Fibroblast of skin of right quadriceps (primary cell): ENCODE measurements at places on chromosomes 5 and 9.

- no peak for DNase-seq
Observed at GRCh38 chr5:160036243-160036642, 27.3 kb downstream of the TTC1 start.

GRCh38 chr5:96968074-96968473 is 32.2 kb downstream of the LNPEP start:
- peak; percentile 71 for DNase-seq

- DNase-seq: no peak
Observed at GRCh38 chr5:5315068-5315980, 107.2 kb upstream of the ICE1 start.

DNA sequence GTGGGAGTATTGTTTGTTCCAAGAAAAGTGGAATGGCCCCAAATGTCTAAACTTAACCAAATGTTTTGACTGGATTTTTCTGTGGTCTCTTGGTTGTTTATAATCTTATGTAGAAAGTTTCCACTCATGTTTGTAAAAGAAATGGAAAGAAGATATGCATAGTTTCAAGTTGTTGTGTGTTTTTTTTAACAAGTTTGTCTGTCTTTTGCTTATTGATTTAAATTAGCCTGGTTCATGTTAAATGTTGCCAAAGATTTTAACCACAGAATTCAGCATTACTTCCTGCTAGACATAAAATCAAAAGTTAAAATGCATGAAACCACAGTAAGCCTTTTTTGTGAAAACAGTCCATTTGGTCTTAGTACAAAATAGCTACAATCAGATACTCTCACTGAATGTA is 14.0 kb downstream of the PPWD1 start:
- no peak for DNase-seq

- no peak for DNase-seq
Observed at GRCh38 chr9:71910650-71911060, 338 bp downstream of the ABHD17B start.

DNA sequence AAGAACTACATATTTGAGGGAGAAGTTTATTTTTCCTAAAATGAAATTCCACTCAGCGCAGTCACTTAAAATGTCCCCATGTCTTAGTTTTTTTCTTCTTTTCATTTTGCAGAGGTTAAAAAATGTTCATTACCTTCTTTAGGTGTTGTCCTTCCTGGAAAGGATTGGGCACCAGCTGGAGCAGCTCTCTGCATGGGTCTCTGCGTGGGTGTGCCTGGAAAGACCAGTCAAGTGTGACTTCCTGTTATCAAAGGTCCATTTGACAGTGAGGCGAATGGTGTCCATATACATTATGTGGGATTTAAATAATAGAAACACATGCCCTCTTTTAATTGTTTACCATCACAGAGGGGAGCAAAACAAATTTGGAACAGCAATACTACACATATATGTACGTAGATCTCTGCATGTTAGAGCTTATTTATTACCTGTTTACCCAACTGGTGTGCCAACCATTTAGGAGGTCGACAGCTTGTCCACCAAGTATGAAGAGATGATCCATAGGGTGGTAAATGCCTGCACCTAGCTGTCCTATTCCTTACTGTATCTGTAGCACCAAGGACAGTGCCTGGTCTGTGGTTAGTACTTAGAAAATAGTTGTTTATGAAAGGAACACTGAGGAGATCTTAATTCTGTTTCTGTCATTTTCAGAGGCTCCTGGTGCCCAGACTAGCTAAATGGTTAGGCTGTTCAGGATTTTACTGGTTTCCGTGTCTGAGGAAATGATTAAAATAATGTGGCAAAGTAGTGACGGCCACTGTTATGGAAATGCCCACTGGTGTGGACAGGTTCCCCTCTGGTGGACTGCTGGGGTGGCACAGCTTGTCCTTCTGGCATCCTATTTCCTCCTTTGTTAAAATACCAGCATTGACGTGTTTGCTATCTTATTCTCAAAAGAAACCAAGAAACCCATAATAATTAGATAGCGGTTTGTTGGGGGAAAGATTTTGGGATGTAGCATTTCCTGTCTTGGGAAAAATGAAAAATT is 200.4 kb downstream of the MAST4 start:
- no peak for DNase-seq

DNA sequence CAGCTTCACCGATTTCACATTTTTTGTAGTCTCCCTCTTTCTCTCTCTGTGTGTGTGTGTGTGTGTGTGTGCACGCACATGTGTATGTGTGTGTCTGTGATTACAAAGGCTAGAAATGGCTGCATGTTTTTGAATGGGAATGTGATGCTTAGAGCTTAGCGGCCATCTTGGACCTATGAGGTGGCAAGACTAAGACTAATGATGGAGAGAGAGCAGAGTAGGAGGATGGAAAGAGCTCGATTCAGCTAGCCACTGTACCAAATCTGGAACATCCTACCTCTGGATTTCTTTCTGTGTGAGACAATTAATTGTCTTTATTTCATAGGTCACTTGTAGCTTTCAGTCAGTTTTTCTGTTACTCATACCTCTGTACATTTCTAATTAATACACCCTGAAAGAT is 205.1 kb downstream of the PCSK1 start:
- no peak for DNase-seq

DNA sequence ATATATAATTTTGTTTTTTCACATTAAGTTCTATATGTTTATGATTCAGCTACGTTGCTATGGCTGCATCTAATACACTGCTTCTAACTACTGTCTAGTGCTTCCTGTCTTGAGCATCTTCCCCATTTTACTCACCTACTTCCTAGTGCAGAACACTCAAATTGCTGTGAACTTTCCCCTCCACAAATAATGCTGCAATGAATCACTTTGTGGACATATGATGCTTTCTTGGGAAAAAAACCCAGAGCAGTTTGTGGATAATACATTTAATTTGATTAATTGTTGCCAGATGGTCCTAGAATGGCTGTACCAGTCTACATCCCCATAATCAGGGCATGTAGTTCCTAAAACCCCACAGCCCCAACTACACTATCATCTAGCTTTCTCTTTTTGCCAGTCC is 18.5 kb downstream of the CD180 start:
- DNase-seq: peak; percentile 31

DNA sequence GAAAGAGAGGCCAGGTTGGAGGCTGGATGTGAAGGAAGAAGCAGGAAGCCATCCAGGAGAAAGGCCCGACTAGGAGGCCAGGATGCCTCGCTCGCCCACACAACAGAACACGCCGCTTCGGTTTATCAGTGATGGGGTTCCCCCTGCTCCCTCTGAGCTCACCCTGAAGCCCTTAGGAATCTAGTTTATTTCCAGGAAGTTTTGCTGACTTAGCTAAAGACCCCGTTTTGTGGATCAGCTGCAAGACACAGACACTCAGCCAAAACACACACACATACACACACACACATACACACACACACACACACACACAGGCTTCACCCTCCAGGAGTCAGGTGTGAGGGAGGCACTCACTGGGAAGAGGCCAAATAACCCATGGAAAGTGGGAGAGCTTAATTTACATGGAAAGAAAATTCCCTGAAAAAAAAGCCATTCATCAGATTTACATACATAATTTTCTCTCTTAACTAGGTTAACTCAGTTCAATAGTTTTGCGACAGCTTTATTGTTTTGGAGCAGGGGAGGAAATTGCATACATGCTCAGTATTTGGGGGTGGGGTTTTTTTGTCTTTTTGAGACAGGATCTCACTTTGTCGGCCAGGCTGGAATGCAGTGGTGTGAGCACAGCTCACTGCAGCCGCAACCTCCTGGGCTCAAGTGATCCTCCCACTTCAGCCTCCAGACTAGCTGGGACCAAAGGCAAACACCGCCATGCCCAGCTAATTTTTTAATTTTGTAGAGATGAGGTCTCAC is 92.7 kb upstream of the HAND1 start:
- DNase-seq: no peak

DNA sequence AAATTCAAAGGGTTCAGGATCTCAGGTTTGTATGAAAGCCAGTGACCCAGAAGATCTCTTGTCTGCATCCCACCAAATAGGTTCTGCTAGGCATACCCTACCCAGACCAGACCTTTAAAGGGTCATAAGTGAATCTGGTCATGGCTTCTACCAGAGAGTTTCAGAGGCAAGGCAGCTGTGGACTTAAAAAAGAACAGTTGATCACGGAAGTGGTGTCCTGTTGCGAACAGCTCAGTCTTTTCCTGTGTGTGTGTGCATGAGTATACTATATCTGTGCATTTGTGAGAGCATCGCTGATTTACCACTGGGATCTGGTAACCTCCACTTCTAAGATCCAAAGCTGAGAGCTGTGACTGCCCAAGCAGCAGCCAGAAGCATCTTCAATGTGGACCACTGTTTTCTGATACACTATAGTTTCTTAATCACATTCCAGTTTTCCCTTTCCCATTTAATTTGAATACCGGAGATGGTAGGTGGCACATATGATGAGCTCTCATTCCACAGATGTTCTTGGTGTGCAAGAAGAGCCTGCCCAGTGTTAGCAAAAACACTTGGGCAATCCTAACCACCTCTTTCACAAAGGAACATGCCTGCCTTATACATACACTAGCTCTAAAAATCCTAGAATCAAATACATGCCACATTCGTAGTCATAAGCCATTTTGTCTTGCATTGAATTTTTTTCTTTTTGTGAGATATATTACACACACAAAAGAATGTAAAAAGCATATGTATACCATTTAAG is 36.2 kb upstream of the OR2S2 start:
- DNase-seq: peak; percentile 37

DNA sequence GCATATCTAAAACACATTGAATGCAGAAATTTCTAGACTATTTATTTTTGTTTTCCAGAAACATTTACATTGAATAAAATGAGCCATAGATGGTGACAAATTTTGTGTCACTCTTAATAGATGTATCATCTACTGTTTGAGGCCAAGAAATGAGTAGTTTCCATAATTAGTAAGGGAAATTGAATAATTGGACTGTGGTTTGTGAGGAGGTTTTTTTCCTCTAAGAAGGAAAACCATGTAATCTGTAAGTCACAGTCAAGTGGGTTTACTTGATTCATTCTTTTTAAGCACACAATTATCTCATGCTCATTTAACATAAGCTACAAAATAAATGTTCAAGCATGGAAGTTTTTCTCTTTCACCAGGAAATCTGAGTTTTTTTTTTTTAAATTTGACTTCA is 876.4 kb downstream of the NR2F1-AS1 start:
- DNase-seq: peak; percentile 57

DNA sequence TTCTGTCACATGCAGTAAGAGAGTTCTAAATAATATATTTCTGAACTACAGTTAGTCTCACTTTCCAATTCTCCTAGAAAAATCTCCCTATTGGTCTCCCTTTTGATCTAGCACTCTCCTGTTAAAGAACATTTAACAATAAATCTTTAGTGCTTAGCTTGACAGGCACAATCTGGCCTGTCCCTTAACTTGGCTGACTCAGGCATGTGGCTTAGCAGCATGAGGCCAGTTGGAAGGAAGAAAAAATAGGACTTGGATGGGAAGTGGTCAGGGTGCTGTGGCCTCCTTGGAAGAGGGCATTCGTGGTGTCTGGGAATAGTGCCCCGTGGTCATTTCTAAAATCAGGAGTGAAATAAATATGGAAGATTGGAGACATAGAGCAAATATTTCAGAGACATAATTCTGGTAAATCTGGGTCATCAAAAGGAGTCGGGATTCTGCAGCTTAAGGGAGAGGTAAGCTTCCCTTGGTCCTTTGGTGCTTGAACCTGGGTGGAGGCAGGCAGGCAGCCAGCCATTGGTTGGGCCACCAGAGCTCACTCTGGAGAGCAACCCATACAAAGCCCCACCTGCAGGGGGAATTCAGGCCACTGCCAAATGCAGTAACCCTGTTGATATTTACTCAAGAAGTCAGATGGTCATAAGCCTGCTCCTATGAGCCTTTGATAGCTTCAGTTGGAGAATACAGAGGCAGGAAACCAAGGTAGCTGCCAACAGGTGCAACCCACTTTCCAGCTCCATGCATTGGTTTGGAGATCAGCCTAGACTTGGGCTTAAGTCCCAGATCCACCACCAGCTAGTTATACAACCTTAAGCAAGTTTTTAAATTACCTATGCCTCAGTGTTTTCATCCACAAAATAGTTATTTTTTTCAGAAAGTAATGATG is 28.8 kb upstream of the TLE4 start:
- DNase-seq: no peak

DNA sequence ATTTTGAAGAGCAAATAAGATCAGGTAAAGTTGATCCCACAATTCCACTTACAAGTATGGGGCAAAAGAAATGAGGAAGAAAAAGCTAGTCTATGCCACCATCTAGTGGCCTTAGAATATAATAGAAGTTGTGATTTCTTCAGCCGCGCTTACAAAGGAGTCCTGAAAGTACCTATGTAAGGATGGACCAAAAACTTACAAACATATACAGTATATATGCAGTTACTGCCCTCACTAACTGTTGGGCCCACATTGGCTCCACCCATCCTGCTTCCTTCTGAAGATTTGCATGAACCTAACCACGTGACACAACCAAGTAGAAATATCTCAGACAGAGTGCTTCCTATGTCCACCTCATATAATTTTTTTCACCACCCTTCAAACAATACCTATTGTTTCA is 11.7 kb upstream of the OR13D1 start:
- peak; percentile 61 for DNase-seq

GRCh38 chr5:167993771-167994170 is 297.7 kb upstream of the WWC1 start:
- DNase-seq: no peak

- no peak for DNase-seq
Observed at GRCh38 chr5:5626412-5626811, 203.9 kb downstream of the ICE1 start.

- no peak for DNase-seq
Observed at GRCh38 chr9:127796852-127797370, 5.8 kb upstream of the FPGS start.

DNA sequence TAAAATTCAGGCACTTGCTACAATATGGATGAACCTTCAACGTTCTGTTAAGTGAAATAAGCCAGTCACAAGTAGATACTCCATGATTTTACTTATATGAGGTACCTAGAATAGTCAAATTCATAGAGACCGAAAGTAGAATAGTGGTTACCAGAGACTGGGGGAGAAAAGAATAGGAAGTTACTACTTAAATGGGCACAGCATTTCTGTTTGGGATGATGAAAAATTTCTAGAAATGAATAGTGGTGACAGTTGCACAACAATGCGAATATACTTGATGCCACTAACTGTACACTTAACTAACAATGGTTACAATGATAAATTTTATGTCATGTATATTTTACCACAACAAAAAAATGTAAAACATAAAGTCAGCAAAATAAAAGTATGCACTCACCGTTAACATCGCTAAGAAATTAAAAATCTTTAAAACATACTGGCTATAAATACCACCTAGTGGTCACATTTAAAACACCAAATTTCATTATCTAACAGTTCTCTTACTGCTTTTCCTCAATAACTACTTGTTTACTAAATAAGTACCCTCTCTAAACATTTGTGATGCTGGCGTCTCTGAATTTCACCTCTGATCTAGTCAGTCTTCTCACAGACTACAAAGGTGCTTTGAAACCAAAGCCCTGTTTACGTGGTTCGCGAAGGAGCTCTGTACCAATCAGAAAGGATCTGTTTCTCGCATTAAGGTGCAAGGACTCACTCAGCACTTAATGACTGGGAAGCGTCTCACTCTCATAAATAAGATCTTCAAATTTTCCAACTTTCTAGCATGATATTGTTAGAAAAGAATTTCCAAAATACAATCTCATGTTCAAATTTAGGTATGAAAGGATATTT is 22.7 kb downstream of the KIF3A start:
- DNase-seq: peak; percentile 9

GRCh38 chr9:102922526-102922925 is 72.6 kb upstream of the CYLC2 start:
- no peak for DNase-seq
